DMS 273 treated with DMSO at 0.1 percent for 48 hours (cell line): ENCODE measurements at places on chromosomes 1 and 21.

GRCh38 chr1:26583646-26584485, 54.3 kb downstream of the RPS6KA1 start:
- no peak for DNase-seq

- DNase-seq: peak; percentile 25
Measured at GRCh38 chr1:220300442-220301121, 28.3 kb upstream of the RAB3GAP2 start.

DNA sequence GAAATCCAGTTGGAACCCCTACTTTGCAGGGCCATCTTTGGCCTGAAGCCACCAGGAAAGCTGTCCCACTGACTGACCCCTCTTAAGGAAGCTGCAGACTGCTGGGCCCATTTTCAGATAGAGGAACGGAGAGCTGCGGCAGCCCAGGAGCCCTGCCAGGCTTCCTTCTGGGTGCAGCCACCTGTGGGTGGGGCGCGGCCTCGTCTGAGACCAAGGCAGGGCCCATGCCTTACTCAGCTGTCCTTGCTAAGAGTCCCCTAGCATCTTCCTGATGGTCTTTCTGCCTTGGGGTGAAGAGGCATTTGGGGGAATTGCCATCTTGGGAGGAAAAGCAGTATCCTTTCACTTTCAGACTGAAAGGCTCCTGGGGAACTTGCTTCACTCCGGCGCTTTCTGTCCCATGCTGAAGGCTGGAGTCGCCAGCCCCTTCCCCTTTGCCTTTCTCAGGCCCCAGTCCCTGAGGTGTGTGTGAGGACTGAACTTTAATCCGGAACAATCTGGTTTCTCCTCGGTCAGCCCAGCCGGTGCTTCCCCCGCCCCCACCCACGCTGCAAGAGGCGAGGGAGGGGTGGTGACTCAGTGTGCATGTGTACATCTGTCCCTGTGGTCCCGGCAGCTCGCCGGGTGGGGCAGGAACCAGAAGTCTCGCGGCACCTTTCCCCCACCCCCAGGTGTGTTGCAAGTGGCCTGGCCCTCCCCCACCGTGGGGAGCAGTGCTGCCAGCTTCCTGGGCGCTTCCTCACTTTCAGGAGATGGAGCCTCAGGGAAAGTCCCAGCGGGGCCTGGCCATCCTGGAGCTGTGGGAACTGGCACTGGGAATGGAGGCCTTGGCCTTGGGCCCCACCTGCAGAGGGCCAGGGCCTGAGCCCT, 5.1 kb downstream of the ZC3H12A start:
- DNase-seq: peak; percentile 27

DNA sequence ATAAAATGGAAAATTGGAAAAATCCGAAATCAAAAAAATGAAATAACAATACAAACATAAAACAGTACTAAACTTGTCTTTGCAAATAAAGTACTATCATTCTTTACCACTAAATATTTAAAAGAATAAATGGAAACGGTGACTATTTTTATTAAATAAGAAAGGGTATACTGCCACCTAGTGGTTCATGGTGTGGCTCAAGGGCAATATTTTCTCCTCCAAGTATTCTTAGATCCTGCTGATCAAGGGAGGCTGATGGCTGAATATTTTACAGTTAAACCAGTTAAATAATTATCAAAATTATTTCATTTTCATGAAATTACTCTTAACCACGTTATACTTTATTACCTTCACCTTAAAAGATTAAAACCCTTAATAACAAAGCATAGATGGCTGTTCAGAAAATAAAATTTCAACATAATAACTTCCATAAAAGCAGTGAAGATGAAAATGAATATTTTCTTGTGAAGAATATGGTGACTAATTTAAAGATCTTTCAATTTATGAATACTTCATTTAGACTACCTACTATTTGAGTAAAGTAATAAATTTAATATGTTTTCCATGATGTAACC, 1793.9 kb downstream of the NCAM2 start:
- DNase-seq: no peak

DNA sequence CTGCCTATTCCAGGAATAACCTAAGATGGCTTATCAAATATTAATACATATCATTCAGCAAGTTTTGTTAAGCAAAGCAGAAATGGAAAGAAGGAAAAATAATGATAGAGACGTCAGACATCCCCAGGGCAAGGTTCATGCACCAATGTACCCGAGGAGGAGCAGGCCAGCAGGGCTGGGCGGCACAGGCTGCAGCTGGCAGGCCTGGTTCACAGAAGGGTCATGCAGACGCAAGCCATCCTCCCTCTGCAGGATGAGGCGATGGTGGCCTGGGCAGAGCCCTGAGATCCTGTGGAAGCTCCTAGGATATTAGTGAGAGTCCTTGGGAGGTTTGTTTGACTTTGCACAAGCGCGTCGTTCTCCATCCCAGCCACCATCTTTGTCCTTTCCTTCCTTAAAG, 30.0 kb downstream of the BATF3 start:
- DNase-seq: no peak

GRCh38 chr1:25683731-25684130, 67.1 kb downstream of the MAN1C1 start:
- no peak for DNase-seq

DNA sequence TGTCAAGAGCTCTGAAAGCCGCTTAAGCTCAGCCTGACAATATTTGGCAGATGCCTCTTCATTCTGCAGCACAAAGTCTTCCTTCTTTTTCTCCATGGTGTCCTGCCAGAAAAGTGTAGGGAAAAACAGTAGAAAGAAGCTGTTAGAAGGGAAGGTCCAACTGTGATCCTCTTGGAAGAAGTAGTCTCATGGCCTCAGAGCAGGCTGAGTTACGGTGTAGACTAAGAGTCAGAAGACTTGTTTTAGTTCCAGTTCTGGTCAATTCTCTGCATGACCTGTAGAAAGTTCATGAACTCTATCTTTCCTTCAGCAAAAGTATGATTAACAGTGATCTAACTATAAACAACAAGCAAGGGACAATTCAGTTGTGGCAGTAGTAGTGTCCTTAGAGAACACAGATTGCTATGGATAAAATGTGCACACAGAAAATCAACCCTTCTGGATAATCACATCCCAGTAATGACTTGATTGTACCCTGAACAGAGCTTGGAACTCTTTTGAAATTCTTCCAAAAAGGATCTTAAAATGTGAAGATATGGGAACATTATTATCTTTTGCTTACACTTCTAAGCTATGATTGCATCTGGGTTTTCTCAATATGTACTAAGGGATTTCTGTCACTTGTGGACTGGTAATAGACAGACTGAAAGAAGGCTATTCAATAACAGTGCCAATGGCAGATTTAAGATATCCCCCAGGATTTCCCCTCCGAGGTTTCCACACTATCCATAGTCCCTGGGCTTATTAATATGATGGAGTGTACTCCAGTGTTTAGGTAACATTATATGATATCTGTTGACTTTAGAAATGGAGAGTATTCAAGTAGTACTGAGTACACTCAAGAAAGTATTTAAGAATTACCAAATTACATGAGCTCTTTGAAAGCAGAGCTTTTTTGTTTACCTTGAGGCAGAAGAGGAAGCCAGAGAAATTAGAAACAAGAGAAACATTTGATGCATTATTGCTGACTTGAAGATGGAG, 22.1 kb upstream of the GBP2 start:
- no peak for DNase-seq

DNA sequence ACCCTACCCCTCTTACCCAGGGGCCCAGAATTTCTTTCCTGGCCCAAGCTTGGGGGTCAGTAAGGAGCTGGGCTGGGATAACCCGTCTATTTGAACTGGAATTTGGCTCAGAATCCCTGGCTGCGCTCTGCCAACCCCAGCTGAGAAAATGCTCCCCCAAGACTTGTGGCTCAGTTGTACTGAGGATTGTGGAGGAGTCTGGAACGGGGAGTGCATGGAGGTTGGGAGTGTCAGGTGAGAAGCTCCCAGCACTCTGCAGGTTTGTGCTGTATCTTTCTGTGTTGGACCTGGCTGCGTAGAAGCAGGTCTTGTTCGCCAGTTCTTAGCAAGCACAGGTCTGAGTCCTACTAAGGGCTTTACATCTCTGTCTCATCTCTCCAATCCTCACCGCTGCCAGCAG, 1.6 kb downstream of the TCEA3 start:
- no peak for DNase-seq

DNA sequence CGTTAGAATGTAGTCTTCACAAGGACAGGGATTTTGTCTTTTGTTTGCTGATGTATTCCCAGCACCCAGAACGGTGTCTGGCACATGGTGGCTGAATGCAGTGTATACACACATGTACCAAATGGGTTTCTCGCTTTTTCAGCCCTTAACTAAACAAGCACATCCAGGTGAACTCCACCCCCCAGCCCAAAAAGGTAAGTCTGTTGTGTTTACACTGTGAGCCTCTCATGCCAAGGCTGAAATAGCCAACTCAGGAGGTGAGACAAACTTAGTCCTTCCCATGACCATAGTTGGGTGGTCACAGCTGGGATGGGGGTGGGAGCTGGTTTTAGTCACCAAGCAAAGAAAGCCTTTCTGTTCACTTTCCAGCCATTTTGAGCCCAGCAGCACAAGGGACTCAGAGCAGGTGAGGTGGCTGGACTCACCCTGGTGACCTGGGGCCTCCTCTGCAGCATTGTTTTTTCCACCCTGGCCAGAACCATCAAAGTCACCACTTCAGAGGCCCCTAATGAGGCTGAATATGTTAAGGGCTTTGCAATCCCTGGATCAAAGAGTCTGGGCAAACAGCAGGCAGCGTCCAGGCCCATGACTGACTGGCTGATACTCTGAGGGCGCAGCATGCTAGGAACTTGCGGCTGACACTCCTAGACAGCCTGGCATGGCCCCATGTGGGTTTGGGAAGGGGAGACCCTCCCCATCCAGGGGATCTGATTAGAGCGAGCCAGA, 8.7 kb downstream of the TENT5B start:
- DNase-seq: no peak

- DNase-seq: peak; percentile 53
Measured at GRCh38 chr1:115275216-115275615, 62.8 kb downstream of the NGF start.

DNA sequence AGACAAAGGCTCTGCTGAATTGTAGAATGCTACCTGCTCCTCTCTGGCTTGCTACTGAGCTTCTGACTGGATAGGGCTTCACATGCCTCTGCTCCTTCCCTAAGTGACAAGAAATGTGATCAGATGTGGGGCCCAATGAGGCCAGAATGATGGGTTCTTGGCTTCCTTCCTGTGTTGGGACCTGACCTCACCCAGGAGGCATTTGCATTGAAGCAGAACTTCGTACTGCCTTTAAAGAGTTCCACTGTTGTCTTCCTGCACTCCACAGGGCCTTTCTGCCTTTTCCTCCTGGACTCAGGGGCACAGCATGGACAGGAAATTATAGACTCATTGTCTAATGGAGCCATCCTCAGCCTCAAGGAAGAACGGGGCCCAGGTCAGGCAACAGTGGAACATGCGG, 14.3 kb downstream of the ZNF670 start:
- DNase-seq: no peak

DNA sequence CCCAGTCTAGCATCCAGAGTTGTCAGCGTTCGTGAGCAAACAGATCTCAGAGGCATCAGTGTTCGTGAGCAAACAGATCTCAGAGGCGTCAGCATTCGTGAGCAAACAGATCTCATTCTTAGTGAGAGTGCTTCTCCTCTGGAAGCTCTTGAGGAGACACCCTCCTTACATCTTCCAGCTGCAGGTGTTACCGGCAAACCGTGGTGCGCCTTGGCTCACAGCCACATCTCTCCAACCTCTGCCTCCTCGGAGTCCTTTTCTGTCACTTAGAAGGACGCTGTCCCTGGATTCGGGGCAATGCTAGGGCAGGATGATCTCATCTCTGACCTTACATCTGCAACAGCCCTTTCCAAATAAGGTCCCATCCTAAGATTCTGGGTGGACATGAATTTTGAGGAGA, 14.6 kb upstream of the UMODL1 start:
- no peak for DNase-seq

DNA sequence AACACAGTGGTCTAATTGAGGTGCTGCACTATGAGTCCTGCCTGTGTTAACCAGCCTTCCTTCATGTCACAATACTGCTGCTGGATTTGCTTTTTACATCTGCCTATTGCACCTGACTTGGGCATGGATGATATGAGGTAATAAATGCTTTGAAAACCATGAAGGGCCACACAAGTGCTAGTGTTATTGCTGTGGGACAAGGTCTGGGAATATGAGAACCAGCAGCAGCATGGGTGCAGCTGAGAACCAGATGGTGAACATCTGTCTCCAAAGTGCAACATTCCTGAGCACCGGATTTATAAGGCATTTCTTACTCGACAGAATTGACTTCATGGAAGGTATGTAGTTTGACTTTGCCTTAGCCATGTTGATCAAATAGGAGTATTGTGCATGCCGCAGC, 16.6 kb downstream of the TRIM45 start:
- DNase-seq: no peak

- no peak for DNase-seq
Measured at GRCh38 chr1:70284366-70284765, 63.2 kb downstream of the SRSF11 start.

GRCh38 chr1:94265906-94266305, 28.5 kb upstream of the ARHGAP29 start:
- DNase-seq: no peak

DNA sequence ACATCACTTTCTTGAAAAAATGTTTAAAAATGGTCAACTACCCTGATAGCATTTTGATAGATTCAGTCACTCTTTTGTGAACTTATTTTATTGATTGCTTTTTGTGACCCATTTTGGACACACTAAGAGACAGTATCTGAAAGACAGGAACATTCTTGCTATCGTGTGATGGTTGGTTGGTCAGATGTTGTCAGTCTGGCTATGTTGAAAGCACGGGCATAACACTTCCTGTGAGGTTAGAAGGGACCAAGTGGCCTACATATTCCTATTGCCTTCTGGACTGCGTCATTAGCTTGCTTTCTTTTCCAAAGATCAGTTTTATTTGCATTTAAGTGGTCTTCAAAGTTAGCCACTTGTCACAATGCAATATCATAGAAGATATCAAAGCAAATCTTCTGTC, 1.4 kb downstream of the OR2T6 start:
- no peak for DNase-seq

DNA sequence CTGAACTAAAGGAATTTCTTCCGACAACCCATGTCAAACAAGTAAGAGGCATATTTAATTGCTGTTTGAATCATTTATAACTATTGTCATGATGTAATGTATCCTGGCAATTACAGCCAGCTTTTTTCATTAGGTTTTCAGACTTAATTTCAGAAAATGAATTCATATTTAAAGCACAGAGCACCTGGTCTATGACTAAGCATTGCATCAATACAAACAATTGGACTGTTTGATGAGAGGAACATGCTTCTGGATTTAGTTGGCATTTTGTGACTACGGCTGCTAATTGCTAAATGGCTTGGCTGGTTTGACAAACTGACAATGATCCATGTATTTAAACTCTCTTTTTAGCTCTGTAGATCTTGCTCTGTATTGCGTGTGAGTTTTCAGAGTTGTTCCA, 853.4 kb downstream of the NCAM2 start:
- DNase-seq: no peak

DNA sequence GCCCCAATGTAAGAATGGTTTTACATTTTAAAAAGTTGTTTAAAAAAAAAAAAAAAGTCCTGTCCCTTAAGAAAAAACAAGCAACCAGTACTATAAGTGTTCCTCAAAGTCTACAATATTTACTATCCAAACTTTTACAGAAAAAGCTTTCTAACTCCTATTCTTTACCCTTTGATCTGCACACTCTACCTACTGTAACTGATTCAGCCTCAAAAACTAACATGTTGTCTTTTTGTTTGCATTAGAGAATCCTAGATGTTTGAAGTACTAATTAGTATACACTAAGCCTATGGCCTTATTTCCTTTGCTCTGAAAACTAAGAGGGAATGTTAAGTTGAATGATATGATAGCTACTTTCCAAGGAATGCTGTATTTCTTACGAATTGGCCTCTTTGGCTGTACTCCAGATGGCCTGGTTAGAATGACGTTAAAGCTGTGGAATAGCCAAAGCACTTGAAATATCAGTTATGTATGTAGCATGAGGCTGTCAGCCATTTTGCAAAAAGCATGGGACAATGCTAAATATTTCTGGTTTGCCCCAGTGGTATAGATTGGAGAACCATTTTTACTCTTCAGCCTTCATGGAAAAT, 234.8 kb downstream of the GPR52 start:
- no peak for DNase-seq
